CD4-positive, alpha-beta T cell treated with Interleukin-21 for 1 hour (primary cell): ENCODE measurements at places on chromosomes 16 and 17.

DNA sequence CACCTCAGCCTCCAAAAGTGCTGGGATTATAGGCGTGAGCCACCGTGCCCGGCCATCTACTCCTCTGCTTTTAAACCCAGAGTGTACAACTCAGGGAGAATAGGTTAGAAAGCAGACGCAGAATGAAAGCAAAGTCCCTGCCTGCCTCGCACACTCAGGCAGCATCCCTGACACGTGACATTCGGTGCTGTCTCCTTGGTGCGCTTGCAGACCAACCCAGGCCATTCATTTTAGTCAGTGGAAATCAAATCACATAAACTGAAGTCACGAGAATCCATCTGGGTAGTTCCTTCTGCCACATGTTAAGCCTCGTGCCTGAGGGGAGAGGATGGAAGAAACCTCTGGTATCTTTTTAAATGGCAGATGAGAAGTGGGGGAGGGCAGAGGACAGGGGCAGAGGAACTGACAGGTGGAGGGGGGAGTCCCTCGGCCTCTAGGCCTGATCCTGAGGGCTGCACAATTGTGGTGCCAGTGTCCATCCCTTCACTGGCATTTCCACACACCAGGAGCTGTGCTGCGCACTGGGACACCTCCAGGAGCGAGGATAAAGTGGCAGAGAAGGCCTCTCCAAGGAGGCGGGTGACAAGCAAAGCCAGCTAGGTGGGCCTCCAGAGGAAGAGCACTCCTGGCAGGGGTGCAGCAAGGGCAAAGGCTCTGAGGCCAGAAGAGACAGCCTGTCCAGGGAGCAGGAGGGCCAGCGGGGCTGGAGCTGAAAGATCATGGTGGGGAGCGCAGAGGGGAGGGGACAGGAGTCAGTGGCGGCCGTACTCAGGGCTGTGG, 196.3 kb downstream of the KATNIP start:
- DNase-seq, result no peak

DNA sequence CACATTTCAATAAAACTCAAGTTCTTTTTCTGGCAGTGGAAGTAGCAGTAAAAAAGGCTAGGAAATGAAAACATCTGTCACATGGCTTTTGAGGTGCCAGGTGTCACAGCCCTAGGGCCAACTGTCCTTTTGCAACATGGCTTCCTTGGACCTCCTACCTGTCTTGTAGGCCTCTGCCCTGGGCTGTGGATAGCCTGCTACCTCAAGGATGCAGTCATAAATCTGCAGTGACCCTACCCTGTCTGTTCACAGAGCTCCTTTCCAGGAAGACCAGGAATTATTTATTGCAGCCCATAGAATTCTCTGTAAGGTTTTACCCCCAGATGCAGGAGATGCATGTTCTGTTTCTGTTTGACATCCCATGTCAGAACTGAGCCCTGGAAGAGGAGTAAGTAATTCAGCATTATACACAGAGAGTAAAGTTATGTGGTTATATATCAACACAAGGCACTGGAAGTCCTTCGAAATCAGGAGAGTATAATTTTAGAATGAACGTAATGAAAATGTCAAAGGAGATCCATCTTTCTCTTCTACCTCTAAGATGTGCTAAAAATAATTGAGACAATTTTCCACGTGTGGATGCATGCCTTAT, 172.6 kb downstream of the MAP2K4 start:
- no peak for DNase-seq

DNA sequence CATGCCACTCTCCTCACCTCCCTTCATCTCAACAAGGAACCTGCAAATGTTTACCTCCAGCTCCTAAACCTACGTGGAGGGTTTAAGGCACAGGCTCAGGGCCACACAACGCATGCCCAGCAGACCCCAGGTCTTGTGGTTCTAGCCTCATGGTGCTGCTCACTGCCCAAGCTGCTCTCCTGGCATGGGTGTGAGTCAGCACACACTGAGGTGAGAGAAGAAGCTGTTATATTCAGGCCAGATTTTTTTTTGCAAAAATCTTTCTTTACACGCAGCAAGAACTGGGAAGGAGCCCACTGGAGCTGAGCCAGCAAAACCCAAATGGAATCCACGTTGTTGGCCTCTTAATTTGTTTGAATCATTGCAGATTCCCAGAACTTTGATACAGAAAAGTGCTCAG, 5.5 kb upstream of the C16orf96 start:
- DNase-seq, result no peak

- no peak for DNase-seq
Observed at GRCh38 chr17:16294560-16294959, 58.7 kb downstream of the CENPV start.

DNA sequence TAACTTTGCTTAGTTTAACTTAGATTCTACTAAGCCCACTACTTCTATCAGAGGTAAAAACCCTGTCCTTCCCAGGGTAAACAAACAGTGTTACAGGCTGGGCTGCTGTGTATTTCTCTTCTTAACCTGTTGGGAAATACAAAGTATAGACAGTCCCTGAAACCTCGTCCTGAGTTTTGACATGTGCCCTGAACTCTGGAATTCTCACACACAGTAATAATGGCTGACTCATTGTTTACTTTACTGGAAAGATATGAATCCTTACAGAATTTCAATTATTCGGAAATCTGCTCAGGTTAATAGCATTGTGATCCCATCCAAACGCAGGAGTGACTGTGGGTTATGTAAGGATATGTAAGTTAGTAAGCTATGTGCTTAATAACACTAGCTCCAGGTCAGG, 199.1 kb downstream of the TMEM114 start:
- DNase-seq, result no peak

- no peak for DNase-seq
Observed at GRCh38 chr17:50314456-50315011, 31.4 kb upstream of the XYLT2 start.
